Left ventricle myocardium inferior (tissue), 1 donor: ENCODE measurements at places on chromosomes 6 and 20. TPM values are rescaled to one million over a fixed set of nuclear protein-coding genes. Genes with fewer than 3 reads are reported as not detected.

LGSN gene
- not detected for total RNA-seq

PDE7B gene
- 12.6 TPM for total RNA-seq

MACROD2 gene
- total RNA-seq = 3.6 TPM

C6orf132 gene
- 1.4 TPM for total RNA-seq

SPATS1 gene
- total RNA-seq = not detected
